Mesenteric fat pad (tissue), 1 donor: ENCODE measurements at places on chromosomes 6 and 20. TPM values are rescaled to one million over a fixed set of nuclear protein-coding genes. Genes with fewer than 3 reads are reported as not detected.
A peak's percentile ranks its signal among the peaks of the same experiment; 100 is the strongest.

The PROKR2 gene
- total RNA-seq, result not detected

GRCh38 chr6:121830736-121831135 is 395.3 kb downstream of the GJA1 start:
- DNase-seq, result no peak

DNA sequence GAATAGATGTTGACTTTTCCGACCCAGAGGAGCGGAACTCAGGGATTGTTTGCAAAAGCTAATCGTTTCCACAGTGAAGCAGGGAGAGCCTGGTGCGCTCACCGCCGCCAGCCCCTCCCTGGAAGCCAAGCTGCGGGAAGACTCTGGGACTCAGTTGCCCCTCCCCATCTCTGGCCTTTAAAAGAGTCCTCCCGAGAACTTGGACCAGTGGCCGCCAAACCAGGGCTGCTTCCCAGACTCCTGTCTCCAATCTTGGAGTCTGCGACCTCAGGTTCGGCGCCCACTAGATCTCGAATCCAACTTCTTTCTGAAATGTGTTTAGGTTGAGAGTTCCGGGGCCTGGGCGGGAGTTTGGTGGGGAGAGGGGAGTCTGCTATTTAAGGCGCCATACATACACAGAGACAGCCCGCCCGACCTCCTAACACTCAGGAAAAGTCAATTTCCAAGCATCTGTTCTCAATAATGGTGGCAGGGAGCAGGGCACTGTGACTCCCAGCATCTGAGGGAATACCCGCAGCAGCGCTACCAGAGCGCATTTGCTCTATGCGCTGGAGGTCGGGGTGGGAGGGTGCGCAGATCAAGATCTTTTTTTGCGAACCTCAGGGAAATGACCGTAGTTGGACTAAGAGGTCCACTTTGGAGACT is 800 bp upstream of the GRIK2 start:
- no peak for DNase-seq

- no peak for DNase-seq
Observed at GRCh38 chr6:96450082-96450769, 71.4 kb upstream of the UFL1 start.

- no peak for DNase-seq
Observed at GRCh38 chr6:56514395-56514794, 128.3 kb downstream of the DST start.

DNA sequence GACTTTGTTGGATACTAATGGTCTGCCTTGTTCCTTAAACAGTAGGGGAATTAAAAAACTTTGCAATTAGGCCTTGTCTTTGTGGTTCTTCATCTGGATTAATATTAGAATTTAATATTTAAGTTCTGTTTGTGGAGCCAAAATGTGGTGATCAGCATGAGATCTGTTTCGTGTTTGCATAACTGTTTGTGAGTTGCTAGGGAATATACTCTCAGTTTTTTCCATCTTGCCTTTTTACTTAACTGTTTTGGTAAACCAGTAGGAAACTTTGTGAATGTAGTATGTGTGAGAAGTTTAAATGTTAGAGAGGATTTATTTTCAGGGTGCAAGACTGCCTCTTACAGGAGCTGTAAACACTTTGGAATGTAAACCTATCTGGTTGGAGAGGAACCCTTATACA is 35.6 kb downstream of the LRRC1 start:
- no peak for DNase-seq

The C6orf141 gene
- 3.9 TPM for total RNA-seq

GRCh38 chr6:37798436-37799262 is 20.9 kb upstream of the ZFAND3 start:
- DNase-seq, result no peak

The LRRN4 gene
- 0.13 TPM for total RNA-seq

DNA sequence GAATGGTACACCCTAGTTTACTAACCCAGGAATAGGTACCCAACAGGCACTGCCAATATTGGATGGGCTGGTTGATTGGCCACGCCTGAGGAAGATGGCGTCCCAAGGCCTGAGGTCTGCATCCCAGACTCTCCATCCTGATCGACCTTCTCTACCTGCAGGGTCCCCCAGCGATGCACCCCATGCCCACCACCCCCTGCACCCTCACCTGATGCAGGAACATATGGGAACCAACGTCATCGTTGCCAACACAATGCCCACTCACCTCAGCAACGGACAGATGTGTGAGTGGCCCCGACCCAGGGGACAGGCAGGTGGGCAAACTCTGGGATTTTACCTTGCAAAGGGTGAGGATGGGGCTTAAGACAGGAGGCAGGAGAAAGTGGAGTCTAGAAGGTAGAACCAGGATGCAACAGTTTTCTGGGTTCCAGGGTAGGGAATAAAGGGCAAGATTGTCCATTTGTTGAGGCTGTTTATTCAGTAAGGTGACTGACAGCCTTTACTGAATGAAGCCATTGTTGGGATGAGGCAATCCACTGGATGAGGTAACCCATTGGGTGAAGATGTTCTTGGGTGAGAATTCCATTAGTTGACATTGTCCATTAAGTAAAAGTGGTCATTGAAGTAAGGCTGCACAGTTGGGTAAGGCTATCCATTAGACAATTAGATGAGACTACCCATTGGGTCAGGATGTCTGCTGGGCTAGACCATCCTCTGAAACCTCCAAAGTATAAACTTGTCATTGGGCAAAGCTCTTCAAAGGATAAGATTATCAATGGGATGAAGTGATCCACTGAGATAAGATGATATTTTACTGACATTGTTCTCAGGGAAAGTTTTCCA is 47.3 kb upstream of the TTPAL start:
- no peak for DNase-seq

GRCh38 chr6:25606151-25606550 is 45.9 kb upstream of the SCGN start:
- no peak for DNase-seq

The FAM210B gene
- 48.3 TPM for total RNA-seq

GRCh38 chr20:62985444-62985778 is 21.4 kb downstream of the BHLHE23 start:
- DNase-seq, result no peak

DNA sequence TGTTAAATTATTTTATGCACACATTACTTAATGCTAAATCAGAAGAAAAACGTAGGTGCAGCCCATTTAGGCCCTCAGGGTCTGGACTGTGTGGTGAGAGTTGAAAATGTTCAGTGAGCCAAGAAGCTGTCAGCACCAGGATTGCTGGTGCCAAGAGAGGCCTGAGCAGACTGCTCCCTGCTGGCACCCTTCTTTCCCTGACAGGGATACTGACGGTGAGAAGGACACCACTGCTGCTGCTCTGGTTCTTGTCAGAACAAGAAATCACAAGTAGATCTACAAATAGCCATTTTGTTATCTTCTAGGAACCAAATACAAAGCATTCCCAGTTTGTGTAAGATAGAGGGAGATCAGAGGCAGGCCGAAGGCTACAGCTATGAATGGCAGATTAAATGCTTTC is 48.7 kb upstream of the CRISP1 start:
- no peak for DNase-seq

DNA sequence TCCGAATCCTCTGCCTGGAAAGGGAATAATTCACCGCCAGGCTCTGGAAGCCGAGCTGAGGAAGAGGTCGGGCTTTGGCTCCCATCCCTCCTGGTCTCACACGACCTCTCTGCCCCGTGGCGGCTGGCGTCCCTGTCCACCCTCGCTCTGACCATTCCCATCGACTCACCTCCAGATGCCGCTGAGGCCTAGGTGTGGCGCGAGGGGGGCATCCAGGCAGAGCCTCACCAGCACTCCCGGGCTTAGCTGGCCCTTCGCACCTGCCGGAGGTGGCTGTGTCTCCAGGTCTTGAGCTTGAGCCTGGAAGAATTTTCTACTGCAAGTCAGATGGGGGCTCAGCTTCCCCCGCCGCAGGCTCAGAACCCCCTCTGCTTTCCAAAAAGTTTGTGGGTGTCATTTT is 28.5 kb upstream of the SMOC2 start:
- peak; percentile 86 for DNase-seq

DNA sequence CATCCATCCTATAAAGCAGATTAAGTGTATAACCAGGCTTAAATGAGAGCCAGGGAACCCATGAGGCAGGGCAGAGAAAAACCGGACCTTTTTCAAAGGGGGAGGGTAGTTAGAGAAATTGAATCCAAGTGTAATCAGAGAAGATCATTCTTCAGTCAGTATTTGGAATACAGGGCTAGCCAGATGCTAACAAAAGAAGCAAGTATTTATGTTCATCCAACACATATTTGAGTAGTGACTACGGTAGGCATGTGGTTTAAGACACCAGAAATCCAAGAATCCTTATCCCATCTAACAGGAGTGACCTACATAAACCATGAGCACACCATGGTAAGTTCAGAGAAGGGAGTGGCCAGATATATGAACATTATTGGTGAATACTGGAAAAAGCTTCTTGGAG is 46.8 kb upstream of the FAM83C start:
- no peak for DNase-seq

The DOK5 gene
- 4.6 TPM for total RNA-seq

The TMEM170B gene
- 13.5 TPM for total RNA-seq

DNA sequence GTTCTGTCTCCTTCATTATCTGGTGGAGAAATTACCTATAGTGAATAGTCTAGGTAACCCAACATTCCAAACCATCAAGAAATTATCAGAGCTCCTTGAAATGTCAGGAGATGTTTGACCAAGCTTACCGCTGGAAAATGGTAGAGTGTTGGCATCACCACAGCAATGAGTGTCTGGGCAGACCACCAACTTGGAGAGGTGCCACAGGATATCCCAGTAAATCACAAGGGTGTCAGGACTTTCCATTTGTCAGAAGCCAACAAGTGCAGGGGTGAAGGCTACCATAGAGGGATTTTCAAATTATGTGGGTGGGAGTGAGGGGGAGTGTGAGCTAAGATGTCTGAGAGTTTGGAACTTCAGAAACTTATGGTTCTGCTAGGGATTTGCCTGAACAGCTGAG is 73.2 kb downstream of the VGLL2 start:
- no peak for DNase-seq

- no peak for DNase-seq
Observed at GRCh38 chr6:70547313-70547712, 19.4 kb upstream of the SDHAF4 start.

The FOXF2 gene
- 2.7 TPM for total RNA-seq

- no peak for DNase-seq
Observed at GRCh38 chr6:7628909-7629308, 38.9 kb downstream of the SNRNP48 start.

DNA sequence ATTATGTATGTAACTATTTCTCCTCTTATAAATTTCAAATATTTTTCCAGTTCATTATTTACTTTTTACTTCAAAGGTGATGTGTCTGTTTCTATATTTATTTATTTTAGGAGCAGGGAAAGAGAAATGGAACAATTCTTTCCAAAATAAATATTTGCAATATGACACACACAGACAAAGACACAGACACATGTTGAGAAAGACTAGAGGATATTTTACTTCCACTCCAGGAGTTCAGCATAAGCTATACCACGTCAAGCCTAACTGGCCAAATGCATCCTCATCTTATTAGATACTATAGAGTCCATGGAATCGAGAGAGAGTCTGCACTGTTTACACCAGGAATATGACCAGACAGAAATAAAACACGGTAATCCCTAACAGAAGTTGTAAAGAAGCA is 13.3 kb downstream of the RALGAPA2 start:
- no peak for DNase-seq

The ALDH8A1 gene
- total RNA-seq, result 1.1 TPM

DNA sequence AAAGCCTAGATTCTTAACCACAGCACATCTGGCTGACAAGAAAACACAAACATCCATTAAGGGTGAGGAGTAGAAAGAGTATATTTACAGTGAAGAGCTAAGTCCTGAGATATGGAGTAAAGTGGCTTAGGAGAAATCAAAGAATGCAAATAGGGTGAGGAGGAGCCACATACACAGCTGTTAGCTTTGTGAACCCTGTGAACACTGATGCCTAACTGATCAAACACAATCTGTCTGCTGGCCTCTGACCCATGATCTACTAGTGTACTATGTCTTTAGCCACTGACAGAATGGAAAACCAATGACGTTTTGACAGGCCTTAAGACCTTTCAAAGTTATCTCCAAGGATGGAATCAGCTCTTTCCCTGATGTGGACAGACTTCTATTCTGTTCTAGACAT is 75.2 kb downstream of the ZHX3 start:
- DNase-seq, result no peak

The ENPP5 gene
- 0.67 TPM for total RNA-seq

DNA sequence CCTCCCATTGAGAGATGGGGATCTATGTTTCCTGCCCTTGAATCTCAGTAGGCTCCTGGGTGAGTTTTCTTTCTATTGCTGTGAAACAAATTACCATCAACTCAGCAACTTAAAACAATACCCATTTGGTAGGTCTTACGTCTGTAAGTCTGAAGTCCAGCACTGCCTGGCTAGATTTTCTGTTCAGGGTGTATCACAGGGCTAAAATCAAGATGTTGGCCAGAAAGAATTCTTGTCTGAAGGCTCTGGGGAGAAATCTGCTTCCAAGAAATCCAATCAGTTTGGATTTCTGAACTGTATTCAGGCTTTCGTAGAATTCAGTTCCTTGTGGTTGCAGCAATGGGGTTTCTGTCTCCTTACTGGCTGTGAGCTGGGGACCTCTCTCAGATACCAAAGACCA is 99.6 kb upstream of the SLC24A3 start:
- no peak for DNase-seq

- DNase-seq, result no peak
Observed at GRCh38 chr6:28769626-28770402, 154.0 kb downstream of the TRIM27 start.

- DNase-seq, result no peak
Observed at GRCh38 chr6:30152910-30153610, 8.0 kb downstream of the TRIM10 start.

DNA sequence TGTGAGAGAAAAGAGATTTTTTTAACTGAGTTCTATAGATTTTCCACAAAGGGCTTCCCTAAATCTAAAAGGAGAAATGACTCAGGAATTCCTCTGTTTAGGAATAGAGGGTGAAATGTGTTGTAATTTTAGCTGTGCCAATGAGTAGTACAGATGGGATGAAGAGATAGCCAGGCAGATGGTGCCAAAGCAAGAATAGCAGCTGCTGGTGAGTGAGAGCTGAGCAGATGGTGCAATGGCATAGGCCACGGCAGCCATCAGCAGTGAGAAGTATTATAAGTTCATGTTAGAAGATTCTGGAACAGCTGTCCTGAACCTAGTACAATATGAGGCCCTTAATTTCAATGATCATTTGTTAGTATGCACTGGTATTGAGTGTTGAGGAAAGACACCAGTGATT is 40.2 kb upstream of the CRISP1 start:
- no peak for DNase-seq

- DNase-seq, result no peak
Observed at GRCh38 chr6:41428996-41429421, 93.6 kb downstream of the NCR2 start.

DNA sequence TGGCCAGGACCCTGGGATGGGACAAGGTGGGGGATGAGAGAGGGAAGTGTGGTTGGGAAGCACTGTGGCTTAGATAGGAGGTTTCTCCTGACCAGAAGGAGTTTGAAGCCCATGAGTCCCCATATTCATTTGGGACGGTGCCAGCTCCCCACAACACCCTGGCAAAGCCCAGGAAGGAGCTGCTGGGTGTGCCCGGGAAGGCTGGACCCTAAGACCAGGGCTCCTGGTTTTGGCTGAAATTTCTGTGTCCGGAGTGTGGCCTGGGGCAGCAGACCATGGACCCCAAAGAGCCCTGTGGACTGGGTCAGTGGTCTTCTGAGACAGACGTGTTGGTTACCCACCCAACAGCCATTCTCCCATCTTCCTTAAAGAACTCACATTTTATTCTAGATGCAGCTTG is 15.2 kb downstream of the MAPK13 start:
- DNase-seq, result peak; percentile 57

The CNBD2 gene
- 2.9 TPM for total RNA-seq
